Mammary epithelial cell (primary cell): ENCODE measurements at places on chromosomes 4 and X.
A peak's percentile ranks its signal among the peaks of the same experiment; 100 is the strongest.

DNA sequence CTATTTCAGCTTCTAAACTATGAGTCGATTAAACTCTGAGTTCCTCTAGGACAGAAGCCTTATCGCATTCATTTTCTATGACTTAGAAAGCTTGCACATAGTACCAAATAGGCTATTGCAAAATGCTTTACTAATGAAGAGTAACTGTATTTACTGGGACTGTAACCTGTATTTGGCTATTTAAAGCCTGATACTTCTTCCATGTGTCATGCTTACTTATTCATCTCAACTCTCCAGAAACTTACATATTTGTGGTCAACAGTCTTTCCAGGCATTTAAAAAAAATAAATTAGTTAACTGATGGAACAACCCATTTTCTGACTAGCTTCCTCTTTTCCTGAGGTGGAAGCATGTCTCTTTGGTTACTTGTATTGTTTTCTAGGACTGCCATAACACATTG lies 467.9 kb downstream of the PCDH11X start:
- DNase-seq: peak; percentile 26

- peak; percentile 35 for DNase-seq
Measured at GRCh38 chr4:168353746-168354145, 35.2 kb upstream of the DDX60 start.

- DNase-seq: no peak
Measured at GRCh38 chr4:15809466-15809865, 31.3 kb downstream of the CD38 start.

GRCh38 chr4:124212815-124213630 lies 499.5 kb downstream of the ANKRD50 start:
- DNase-seq: no peak

DNA sequence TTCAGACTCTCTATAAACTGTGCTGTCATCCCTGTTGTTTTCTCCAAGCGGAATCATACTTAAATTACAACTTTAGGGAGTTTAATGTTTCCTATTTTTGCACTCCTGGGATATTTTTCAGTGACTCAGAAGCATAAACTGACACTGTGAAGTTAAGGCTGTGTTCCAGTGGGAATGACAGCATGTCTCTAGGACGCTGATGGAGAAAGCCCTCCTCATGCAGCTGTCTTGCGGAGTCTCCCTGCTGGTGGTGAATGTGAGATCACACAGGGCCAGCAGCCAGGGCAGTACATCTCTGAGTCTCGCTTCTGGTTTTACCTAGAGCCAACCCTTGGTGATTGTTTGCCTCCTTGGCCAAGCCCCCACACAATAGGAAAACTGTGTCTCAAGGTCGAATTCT lies 53.3 kb downstream of the NFKB1 start:
- DNase-seq: no peak

DNA sequence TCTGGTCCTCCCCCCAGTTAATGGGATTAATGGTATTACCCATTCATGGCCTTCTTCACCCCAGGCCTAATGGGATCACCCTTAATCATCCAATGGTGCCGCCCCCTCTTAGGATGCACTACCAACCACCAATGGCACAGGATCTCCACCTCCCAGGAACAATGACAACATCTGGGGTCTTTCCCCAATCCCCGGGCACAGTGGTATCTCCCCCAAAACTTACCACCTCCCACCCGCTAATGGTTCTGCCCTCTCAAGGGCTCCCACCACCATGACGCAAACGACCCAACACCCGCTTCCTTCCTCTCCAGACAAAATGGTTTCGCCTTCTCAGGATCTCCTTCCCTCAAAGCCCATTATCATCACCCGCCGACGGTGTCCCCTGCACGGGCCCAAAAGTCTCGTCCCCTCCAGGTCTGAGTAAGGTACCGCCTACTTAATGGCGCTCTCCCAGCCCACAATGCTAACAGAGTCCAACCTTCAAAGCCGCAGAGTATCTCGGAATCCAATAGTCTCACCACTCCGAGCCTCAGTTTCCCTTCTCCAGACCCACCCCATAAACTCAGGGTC lies 458 bp downstream of the GRIPAP1 start:
- peak; percentile 52 for DNase-seq

GRCh38 chr4:15232366-15233263 lies 195.2 kb upstream of the C1QTNF7 start:
- peak; percentile 52 for DNase-seq

GRCh38 chr4:168859888-168860694 lies 150.0 kb downstream of the CBR4 start:
- no peak for DNase-seq

- DNase-seq: no peak
Measured at GRCh38 chr4:121148000-121148399, 16.1 kb downstream of the TNIP3 start.

DNA sequence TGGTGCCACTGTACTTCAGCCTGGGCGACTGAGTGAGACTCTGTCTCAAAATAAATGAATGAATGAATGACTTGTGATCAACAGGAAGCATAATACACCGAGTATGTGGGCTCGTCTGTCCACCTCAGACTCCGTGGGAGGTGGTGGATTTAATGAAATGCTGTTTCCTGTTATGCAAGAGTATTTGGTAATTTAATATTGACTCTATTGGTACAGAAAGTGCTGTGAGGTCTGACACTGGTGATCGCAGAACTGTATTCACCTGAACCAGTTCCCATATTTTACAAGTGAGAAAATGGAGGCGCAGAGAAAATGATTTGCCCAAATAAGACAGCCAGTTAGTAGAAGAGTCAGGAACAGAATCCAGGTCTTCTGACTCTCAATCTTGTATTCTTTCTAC lies 423.3 kb downstream of the RAPGEF2 start:
- DNase-seq: no peak

DNA sequence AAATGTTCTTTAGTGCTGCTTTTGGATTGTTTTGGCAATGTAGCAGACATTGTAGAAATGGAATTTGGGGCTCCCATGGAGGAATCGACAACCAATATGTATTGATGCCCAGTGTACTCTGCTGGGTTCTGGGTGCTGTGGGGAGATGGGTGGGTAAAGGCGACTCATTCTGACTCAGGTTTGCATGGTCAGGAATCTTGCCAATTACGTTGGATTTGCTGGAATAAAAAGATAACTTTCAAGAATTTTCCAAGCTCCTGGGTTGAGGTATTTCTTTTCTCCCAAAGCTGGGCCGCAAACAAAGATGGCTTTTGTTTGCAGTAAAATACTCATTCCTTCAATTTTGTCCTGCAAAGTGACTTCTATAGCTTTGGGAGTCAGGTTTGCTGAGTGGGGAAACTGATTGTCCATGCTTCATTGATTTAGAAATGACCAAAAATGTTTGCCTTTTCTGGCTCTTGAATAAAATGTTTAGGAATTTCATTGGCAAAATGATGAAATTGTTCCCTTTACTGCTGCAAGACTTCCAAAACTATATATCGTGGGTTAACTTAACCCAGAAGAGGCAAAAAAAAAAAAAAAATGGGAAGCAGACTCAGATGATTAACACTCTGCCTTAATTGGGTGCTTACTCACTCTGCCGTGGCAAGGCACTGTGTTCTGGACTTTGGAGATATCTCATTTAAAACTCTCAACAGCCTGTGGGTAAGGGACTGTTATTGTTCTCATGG lies 57.0 kb downstream of the RTL9 start:
- peak; percentile 39 for DNase-seq

- no peak for DNase-seq
Measured at GRCh38 chr4:173370130-173370476, 651 bp upstream of the SAP30 start.

GRCh38 chr4:169612871-169613859 lies 782 bp upstream of the NEK1 start:
- DNase-seq: peak; percentile 71

- no peak for DNase-seq
Measured at GRCh38 chr4:79466621-79467020, 58.6 kb upstream of the GK2 start.

DNA sequence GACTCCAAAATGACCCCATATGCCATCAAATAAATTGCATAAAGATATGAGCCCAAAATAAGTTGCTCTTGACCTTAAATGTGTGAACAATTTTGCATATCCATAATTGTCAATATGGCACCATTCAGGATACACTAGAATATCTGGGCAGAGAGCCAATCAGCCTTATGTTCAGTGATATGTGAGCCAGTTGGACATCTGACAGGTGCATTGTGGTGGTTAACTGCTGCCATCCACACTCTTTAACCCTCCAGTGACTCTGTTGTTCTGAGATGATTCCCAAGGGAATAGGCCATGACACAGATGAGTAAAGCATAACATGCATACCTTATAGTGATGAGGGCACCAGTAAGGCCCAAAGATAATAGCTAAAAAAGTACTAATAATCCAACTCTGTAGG lies 500.1 kb downstream of the PCDH18 start:
- no peak for DNase-seq

DNA sequence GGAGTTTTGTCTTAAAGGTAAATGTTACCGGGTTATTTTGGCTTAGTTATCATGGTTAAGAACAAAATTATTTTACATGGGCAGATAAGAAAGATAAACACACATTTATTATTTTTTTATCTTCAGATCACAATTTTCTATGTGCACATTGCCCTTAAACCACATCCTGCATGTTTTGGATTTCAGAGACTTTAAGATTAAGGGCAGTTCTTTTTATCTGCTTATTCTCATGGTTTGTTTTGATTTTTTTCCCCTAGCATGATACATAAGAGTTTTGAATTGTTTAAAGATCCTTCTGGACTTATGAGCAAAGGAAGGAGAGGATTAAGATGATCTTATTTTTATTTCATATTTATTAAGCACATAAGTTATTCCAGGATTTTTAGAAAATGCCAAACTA lies 190.1 kb upstream of the BMP3 start:
- no peak for DNase-seq

- no peak for DNase-seq
Measured at GRCh38 chr4:211033-211511, 86.8 kb downstream of the ZNF718 start.

DNA sequence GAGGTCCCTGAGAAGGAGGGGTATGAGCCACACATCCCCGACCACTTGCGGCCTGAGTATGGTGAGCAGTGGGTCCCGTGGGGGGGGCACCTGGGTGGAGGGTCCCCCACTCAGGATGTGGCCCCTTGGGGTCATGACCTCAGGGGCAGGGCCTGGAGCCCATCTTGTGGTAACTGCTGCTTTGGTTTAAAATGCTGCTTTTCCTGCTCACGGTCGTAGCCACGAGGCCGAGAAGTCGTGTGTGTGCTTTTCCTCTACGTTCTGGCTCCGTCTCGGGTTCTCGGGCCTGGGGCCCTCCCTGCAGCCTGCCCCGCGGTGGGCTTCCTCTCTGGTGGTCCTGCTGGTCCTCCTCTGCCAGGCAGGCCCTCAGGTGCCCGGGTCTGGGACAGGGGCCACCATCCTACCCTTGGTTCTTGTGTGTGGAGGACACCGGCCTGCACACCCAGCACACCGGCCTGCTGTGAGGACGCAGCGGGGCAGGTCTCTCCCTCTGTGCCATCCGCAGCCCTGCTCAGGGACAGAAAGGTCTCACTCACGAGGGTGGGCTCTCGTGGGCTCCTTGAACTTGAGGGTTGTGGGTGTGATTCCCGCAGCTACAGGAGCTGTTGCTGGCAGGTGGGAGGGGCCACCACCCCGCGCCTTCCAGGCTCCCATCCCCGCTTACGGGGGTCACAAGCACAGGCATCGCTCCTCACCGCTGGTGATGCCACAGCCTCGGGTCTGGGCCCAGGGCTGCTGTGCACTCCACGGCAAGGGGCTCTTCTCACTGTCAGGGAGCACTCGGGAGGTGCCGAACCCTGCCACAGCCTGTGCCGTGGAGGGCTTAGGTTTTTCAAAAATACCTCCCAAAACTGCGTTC lies 19.6 kb downstream of the UVSSA start:
- no peak for DNase-seq

- no peak for DNase-seq
Measured at GRCh38 chr4:63563288-63564014, 845.8 kb downstream of the TECRL start.

DNA sequence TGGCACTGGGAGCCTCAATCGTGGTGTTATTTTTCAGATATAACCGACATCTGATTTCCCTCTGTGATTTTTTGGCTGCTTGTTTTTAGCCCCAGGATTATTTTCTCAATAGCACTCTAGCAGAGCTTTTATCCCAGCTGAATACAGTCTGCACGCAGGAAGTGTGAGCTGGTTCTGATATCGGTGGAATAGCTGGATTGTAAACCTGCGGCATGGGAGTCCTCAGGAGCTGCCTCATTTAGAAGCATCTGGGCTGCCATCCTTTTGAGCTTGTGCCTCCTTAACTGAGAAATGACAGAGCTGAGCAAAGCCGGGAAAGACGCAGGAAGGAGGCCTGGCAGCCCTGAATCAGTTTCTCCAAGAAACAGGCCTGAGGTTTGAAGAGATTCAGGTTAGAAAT lies 28.4 kb upstream of the GRPEL1 start:
- DNase-seq: no peak

DNA sequence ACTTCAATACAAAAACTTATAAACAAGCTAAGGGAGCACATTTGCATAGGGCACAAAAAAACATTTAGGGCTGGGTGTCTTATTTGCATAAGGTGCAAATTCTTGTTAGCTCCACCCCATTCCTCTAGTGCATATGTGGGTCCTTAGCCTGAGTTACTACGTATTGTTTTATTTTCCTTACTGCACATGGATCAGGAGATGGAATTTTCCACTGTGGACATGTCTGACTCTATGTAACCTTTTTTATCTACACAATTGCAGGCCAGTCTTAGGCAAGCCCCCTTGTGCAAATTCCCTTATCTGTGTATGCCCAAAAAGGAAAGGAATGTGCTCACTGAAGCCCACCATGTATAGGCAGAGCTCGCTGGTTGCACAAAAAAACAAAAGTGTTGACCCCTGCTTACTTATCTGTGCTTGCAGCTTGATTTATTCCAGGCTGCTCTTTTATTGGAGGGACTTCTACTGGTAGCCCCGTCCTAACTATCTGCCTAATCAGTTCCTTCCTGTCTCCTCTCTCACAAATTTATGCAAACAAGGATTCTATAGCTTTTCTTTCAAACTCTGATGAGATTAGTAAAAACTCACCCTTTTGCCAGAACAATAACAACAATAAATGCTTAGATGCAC lies 359.0 kb upstream of the MAGEB16 start:
- no peak for DNase-seq

- no peak for DNase-seq
Measured at GRCh38 chrX:132732236-132732635, 226.2 kb downstream of the HS6ST2 start.

- DNase-seq: peak; percentile 24
Measured at GRCh38 chr4:16264798-16265197, 38.5 kb upstream of the TAPT1 start.

DNA sequence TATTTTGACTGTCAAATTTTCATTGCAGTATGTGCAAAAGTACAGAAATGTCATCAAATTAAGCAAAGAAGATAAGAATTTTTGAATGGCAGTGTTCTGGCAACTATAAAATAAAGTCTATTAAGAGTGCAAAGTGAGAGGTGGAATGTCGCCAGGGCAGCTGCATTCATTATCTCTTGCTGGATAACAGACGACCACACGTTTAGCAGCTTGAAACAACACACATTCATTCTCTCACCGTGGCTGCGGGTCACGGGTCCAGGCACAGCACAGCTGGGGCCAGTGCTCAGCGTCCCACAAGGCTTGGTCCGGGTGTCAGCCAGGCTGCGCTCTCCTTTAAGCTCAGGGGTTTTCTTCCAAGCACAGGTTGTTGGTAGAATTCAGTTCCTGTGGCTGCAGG lies 113.9 kb downstream of the GPR143 start:
- no peak for DNase-seq
